ENCODE measurements at places on chromosomes 6 and 20. TPM values are rescaled to one million over a fixed set of nuclear protein-coding genes. Genes with fewer than 3 reads are reported as not detected.

Gene KHDRBS2
- not detected for total RNA-seq

Gene MAS1
- total RNA-seq, result not detected

Gene SMLR1
- not detected for total RNA-seq

Gene TSBP1
- total RNA-seq, result not detected

Gene BCL2L1
- 141 TPM for total RNA-seq

Gene PDYN
- not detected for total RNA-seq

Gene NRM
- 32.3 TPM for total RNA-seq

Gene C6orf163
- 4.0 TPM for total RNA-seq

Gene RNF182
- total RNA-seq, result not detected
